ENCODE measurements at places on chromosomes 7 and 10. TPM values are rescaled to one million over a fixed set of nuclear protein-coding genes. Genes with fewer than 3 reads are reported as not detected.

The PGAM1 gene
- polyA plus RNA-seq: 303 TPM

The CRHR2 gene
- under 0.01 TPM for polyA plus RNA-seq

GRCh38 chr10:7411671-7412128 is 866 bp upstream of the SFMBT2 start:
- no peak for DNase-seq

The GNAT3 gene
- not detected for polyA plus RNA-seq

GRCh38 chr7:89094269-89094668 is 298.7 kb upstream of the TEX47 start:
- no peak for DNase-seq

DNA sequence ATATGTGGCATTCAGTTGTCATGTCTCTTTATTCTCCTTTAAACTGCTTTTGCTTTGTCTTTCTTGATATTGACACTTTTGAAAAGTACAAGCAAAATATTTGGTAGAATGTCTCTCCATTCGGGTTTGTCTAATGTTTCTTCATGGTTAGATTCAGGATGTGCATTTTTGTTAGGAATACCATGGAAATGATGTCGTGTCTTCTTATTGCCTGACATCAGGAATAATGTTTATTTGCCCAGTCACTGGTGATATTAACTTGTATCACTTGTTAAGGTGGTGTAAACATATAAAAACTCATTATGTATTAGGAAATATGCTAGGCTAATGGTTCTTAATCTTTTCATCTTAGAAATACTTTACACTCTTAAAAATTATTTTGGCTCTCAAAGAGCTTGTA is 43.4 kb downstream of the CDK1 start:
- DNase-seq: no peak

DNA sequence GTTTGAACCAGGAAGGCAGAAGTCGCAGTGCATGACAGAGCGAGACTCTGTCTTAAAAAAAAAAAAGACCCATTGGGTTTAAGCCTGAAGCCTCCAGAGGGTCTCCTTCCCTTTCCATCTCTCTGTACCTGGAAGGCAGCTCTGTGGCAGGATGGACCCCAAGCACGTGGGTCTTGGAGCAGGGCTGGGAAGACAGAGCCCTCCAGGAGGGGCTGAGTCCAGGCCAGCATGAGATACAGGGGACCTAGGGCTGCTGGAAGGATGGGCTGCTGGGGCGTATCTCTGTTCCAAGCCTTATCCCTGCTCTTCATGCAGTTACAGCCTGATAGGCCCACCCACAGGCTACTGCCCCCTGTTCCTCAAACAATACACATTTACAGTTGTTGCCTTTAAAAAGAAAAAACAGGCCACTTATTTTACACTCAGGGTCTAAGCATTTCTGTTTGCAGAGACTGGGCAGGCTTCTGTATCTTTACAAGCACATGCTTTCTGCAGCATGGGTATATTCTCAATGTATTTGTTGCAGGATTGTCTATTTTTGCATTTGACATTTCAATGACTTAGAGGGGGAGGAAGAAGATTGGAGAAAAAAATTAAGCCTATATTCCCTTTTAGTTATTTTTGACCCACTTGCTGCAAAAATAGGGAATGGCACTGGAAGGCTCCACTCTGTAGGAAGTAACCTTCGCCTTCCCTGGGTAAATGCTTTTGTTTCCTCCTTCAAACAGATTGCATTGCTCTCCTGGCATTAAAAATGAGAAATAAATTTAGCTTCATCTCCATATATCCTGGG is 60.1 kb downstream of the FAM171A1 start:
- DNase-seq: no peak

The LIPM gene
- polyA plus RNA-seq: not detected

GRCh38 chr10:99527526-99528493 is 4.9 kb upstream of the NKX2-3 start:
- DNase-seq: no peak

DNA sequence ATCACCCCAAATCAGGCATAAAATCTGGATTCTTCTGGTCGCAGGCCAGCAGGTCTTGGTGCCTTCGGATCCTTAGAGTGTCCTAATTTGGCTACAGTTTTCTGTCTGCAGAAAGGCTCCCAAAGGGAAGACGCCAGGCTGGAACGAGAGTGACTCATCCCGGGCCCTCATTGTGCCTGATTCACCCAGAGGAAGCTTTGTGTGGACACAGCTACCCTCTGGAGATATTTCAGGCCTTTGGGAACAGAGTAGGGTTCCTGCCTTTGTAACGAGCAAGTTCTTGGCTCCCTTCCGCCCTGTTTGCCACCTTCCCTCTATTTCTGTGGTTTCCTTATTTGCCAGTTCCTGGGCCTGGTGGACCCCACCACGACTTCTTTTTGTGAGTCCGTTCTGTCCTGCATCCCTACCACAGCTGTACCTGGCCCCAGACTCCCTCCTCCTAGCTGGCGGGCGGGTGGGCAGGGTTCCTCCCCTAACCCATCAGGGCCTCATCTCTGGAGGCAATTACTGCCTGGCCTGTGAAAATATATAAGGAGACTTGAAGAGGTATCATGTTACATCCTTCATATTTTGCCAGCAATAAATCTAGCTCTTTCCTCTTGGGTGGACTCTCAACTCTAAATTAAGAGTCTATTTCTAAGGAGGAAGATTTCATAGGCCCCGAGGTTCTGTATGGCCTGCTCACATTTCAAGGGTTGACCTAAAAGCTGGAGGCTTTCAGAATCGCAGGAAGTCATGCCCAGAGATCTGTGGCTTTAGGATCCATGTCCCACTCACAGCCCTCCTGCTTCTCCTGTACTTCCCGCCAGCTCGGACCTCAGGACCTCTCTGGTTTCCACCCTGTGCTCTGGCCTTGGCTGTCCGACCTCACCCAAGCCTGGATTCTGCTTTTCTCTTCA is 219.2 kb upstream of the ZNF32 start:
- no peak for DNase-seq

GRCh38 chr7:33448035-33448434 is 318.7 kb downstream of the BBS9 start:
- no peak for DNase-seq

DNA sequence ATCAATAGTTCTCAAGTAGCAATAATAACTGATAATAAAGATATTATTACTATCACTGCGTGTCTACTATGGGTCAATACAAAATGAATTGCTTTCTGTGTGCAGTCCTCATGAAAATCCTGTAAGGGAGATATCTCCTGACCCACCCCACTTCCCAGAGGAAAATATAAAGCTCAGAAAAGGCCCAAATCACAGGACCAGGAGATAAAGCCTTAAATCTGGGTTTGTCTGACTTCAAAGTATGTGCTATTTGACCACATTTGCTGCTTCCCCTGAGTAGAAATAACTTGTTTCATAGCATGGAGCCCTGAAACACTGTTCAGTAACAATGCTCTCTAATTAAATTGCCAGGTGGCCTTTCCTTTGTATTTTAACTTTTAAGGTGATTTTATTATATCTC is 174.1 kb downstream of the JAZF1 start:
- no peak for DNase-seq
